CD8-positive, alpha-beta T cell (primary cell): ENCODE measurements at places on chromosomes 5 and 9.
A peak's percentile ranks its signal among the peaks of the same experiment; 100 is the strongest.

DNA sequence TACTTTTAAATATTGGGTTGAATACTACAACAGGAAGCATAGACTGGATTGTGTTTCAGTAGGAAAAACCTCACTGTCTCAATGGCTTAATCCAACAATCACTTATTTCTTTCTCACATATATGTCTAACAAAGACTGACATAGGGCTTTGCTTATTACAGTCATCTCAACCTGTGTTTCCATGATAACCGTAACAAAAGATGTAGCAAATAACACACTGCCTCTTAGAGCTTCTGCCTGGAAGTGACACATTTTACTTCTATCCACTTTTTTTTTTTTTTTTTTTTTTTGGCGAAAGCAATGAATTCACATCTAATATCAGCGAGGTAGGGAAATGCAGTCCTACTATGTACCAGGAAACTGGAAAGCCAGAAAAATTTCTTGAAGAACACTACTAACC lies 204.9 kb upstream of the CDKN2B start:
- no peak for DNase-seq

- DNase-seq, result no peak
These were observed 1167.6 kb downstream of the CDH12 start for GRCh38 chr5:21685522-21685921.

DNA sequence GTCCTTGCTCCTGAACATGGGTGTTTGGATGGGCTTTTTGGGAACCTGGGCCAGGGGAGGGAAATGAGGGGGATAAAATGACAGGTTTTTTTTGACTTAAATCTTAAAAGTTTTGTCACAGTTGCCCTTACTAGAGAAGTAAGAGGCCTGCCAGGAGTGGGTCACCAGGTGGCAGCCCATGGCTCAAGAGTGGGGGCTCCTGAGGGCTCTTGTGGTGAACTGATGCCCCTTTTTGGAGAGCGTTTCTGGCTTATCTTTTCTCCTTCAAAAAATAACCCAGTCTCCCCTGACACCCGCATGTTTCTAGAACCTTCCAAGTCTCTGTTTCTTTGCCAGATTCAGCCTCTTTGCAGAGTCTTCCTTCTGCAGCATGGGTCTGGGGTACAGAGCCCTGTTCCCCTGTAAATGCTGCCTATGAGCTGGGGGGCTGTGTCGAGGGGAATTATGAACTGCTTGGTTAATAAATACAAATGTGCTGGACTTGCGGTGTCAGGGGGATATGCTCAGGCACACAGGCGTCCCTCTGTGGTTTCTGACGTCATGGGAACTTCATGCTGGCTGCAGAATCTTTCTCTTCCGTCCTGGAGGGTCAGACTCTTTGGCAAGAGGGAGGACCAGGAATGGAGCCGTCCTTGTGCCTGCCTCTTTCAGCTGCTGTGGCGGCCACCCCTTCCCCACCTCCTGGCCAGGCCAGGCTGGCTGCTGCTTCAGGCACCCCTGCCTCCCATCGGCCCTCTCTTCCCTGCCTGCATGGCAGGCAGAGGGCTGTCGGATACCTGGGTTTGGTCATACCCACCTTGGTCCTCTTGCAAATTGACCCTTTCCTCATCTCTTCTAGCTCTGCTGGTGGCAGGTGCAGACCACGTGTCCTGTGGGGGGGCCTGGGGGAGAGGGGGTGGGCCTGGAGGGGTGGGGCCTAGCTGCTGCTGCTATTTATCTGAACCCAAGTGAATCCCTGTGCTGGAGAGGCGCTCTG lies 30.1 kb downstream of the PTPA start:
- DNase-seq, result peak; percentile 18

DNA sequence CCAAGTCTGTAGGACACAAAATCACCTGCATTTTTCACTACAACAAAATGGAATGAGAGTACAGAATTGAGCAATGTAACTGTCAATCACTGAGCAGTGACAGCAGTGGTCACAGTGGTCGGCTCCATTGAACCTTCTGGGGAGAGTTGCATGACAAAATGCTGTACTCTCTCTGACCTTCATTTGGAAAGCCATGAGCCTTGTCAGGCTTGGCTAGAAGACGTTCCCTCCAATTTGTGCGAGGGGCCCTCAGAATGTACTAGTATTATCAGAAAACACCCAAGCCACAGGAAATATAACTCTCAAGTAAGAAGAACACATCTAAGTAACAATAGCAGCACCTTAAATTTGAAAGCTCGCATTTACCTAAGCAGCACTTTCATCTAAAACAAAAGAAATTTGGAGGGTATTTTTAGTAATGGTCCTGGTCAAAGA lies 425.6 kb upstream of the MEF2C start:
- DNase-seq, result no peak

DNA sequence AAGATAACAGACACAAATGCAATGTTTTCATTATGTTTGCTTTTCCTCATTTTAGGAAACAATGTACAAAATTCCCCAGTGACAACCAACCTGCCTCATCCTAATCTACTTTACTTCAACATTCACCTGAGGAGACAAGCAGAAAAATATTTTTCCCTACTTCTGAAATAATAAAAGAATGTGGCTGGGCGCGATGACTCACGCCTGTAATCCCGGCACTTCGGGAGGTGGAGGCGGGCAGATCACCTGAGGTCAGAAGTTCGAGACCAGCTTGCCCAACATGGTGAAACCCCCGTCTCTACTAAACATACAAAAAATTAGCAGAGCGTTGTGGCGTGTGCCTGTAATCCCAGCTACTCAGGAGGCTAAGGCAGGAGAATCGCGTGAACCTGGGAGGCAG lies 36.9 kb downstream of the MYO10 start:
- DNase-seq, result no peak
